ENCODE measurements at places on chromosomes 12 and 14.

GRCh38 chr12:30166006-30166795 lies 382.5 kb upstream of the TMTC1 start:
- no peak overlapping the region for H3K27ac ChIP-seq
- peak; percentile 9 for DNase-seq
- H3K4me1 ChIP-seq = peaks cover 1% of the 10 kb centered on the region
- H3K4me3 ChIP-seq = no peak overlapping the region
- H3K36me3 ChIP-seq = no peaks in the 10 kb centered on the region

GRCh38 chr14:51308866-51309265 lies 68.8 kb downstream of the TMX1 start:
- no peaks in the 10 kb centered on the region for H3K27me3 ChIP-seq
- H3K27ac ChIP-seq = no peak overlapping the region
- H3K36me3 ChIP-seq = no peaks in the 10 kb centered on the region
- peaks cover 6% of the 10 kb centered on the region for H3K4me1 ChIP-seq
- no peak for DNase-seq

- no peak for DNase-seq
- no peaks in the 10 kb centered on the region for H3K27me3 ChIP-seq
- H3K27ac ChIP-seq = peak overlapping the region; percentile 60
- no peak overlapping the region for H3K4me3 ChIP-seq
- H3K4me1 ChIP-seq = no peaks in the 10 kb centered on the region
These were observed 139.9 kb upstream of the KRR1 start for GRCh38 chr12:75651342-75651695.

- no peak overlapping the region for H3K4me3 ChIP-seq
- peaks cover 5% of the 10 kb centered on the region for H3K36me3 ChIP-seq
- peak; percentile 86 for DNase-seq
- no peak overlapping the region for H3K27ac ChIP-seq
These were observed 8.5 kb downstream of the RACGAP1 start for GRCh38 chr12:50016501-50017475.

DNA sequence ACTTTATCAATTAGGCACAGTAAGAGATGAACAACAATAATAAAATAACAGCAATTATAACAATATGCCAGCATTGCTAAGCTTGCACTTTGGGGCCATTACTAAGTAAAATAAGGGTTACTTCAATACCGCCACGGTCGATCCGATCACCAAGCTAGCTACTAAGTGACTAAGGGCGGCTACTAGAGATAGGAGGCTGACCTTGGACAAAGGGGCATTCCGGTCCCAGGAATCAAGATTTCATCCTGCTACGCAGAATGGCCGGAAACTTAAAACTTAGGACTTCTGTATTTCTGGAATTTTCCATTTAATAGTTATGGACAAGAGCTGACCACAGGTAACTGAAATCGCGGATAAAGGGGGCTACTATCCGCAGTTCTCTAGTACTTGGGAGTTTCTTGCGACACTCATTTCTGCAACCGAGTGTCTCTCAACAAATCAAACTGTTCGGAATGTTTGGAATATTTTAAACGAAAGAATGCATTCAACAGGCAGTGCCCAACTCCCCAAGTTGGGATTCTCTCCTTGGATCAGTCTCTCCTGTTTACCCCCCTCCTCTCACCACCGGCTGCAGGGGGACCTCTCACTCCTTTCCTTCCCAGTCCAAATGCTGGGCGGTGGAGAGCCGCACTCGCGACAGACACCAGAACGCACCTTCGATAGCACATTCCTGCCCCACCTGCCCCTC lies 650 bp downstream of the HEBP1 start:
- peak overlapping the region; percentile 86 for H3K4me3 ChIP-seq
- no peak for DNase-seq
- H3K27ac ChIP-seq = no peak overlapping the region
- H3K4me1 ChIP-seq = peaks cover 18% of the 10 kb centered on the region

DNA sequence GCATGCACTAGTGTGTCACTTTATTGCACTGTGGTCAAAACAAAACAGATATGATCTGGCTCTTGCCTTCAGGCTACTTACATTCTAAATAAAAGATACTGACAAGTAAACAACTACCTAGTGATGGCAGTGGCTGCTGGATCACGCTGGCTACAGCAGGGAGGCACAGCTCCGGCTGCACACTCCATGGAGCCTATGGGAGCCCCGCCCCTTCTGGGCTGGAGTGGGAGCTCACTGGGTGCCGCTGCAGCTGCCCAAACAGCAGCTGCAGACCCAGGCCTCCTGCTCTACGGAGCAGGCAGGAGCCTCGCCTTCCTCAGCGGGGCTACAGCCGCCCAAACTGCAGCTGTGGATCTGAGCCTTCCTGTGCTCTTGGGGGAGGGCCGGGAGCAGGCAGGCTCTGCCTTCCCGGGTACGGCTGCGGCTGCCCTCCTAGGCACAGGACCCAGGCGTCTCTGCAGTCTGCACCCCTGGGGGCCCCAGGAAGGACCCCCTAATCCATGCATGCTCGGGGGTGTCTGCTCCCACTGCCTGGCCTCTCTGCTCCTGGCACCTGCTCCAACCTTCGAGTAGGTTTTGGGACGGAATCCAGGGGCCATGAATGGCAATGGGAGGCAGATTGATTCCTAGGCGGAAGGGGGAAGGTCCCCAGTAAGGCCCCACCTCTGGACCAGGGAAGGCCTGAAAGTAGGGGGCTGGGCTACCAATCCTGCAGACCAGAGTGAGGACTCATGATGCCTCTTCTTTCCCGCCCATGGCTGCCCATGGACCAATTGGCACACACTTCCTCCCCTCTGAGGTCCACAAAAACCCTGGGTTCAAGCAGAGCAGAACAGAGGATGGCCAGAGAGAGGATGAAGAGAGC lies 253.1 kb downstream of the ANO6 start:
- H3K27ac ChIP-seq = no peak overlapping the region
- DNase-seq = no peak
- peaks cover 2% of the 10 kb centered on the region for H3K4me1 ChIP-seq
- H3K36me3 ChIP-seq = no peaks in the 10 kb centered on the region
- no peaks in the 10 kb centered on the region for H3K27me3 ChIP-seq

GRCh38 chr14:44113769-44114730 lies 393.0 kb downstream of the FSCB start:
- no peaks in the 10 kb centered on the region for H3K36me3 ChIP-seq
- DNase-seq = no peak
- no peaks in the 10 kb centered on the region for H3K27me3 ChIP-seq
- no peak overlapping the region for H3K27ac ChIP-seq

GRCh38 chr12:51867796-51868428 lies 19.4 kb upstream of the FIGNL2 start:
- no peak for DNase-seq
- peaks cover 32% of the 10 kb centered on the region for H3K4me1 ChIP-seq
- H3K27me3 ChIP-seq = peaks cover 62% of the 10 kb centered on the region
- H3K4me3 ChIP-seq = no peak overlapping the region
- no peak overlapping the region for H3K27ac ChIP-seq

DNA sequence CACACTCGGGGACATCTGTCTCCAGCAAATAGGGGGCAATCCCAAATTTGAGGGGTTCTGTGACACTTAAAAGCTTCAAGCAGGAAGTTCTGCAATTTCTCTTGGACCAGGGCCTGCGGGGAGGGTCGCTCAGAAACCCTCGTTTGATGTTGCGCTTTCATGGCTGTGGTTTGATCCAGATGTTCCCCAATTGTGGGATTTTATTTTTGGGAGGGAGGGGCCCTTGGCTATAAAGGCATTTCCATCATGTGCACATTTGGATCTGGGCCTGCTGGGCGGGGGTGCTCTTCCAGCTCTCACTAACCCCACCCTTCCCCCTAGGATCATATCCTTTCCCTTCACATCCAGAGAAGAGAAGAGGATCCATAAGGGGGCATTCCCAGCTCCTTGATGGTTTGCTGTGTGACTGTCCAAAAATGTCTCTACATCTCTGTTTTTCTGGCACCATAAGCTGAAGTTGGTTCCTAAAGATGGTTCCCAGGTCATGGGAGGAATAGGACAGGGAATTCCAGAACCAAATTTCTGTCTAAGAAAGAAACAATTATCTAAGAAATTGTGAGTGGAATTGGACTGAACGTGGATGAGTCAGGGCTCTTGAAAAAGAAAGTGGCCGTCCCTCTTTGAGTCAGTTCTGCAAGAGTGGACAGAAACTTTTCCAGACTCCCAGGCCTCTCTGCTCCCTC lies 47.2 kb downstream of the SMUG1 start:
- peak overlapping the region; percentile 73 for H3K4me3 ChIP-seq
- no peak for DNase-seq

GRCh38 chr12:87943762-87944161 lies 85.4 kb downstream of the C12orf50 start:
- H3K4me1 ChIP-seq = no peaks in the 10 kb centered on the region
- no peak overlapping the region for H3K4me3 ChIP-seq
- no peaks in the 10 kb centered on the region for H3K27me3 ChIP-seq
- no peak overlapping the region for H3K27ac ChIP-seq
- no peaks in the 10 kb centered on the region for H3K36me3 ChIP-seq
- no peak for DNase-seq

- H3K4me3 ChIP-seq = peak within 1 kb of the TSS; percentile 92
- H3K4me1 ChIP-seq = peaks cover 3% of the 10 kb centered on the region
These were observed at the start of gene RASSF8 for GRCh38 chr12:25958428-25959070. TSS of gene RASSF8 (plus strand) at chr12:25958682. CDS start at chr12:26055344, 96,662 bp downstream.

- DNase-seq = peak; percentile 89
- no peaks in the 10 kb centered on the region for H3K27me3 ChIP-seq
- H3K27ac ChIP-seq = peak overlapping the region; percentile 16
- H3K4me1 ChIP-seq = peaks cover 15% of the 10 kb centered on the region
- H3K36me3 ChIP-seq = no peaks in the 10 kb centered on the region
These were observed 12.5 kb upstream of the RCOR1 start for GRCh38 chr14:102579696-102580549.

- peaks cover 4% of the 10 kb centered on the region for H3K4me1 ChIP-seq
- no peak overlapping the region for H3K4me3 ChIP-seq
- DNase-seq = no peak
- no peak overlapping the region for H3K27ac ChIP-seq
- no peaks in the 10 kb centered on the region for H3K36me3 ChIP-seq
These were observed 38.1 kb downstream of the DUSP6 start for GRCh38 chr12:89314060-89314761.

- no peak overlapping the region for H3K4me3 ChIP-seq
- no peaks in the 10 kb centered on the region for H3K36me3 ChIP-seq
- H3K27me3 ChIP-seq = no peaks in the 10 kb centered on the region
- H3K27ac ChIP-seq = no peak overlapping the region
- DNase-seq = no peak
These were observed 254.2 kb downstream of the ACSS3 start for GRCh38 chr12:81332054-81332453.

DNA sequence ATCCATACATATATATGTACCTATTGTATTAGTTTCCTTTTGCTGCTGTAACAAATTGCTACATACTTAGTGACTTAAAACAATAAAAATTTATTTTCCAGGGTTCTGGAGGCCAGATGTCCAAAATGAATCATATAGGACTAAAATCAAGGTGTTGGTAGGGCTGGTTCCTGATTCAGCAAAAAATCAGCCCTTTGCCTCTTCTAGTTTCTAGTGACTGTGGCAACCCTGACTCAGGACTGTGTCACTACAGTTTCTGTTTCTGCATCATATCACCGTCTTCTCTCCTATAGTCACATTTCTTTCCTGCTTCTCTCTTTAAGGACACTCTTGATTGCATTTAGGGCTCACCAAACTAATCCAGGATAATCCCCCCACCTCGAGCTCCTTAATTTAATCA lies 386.3 kb upstream of the TBX3 start:
- H3K36me3 ChIP-seq = no peaks in the 10 kb centered on the region
- no peaks in the 10 kb centered on the region for H3K4me1 ChIP-seq
- no peaks in the 10 kb centered on the region for H3K27me3 ChIP-seq
- H3K27ac ChIP-seq = no peak overlapping the region
- no peak overlapping the region for H3K4me3 ChIP-seq
- no peak for DNase-seq

DNA sequence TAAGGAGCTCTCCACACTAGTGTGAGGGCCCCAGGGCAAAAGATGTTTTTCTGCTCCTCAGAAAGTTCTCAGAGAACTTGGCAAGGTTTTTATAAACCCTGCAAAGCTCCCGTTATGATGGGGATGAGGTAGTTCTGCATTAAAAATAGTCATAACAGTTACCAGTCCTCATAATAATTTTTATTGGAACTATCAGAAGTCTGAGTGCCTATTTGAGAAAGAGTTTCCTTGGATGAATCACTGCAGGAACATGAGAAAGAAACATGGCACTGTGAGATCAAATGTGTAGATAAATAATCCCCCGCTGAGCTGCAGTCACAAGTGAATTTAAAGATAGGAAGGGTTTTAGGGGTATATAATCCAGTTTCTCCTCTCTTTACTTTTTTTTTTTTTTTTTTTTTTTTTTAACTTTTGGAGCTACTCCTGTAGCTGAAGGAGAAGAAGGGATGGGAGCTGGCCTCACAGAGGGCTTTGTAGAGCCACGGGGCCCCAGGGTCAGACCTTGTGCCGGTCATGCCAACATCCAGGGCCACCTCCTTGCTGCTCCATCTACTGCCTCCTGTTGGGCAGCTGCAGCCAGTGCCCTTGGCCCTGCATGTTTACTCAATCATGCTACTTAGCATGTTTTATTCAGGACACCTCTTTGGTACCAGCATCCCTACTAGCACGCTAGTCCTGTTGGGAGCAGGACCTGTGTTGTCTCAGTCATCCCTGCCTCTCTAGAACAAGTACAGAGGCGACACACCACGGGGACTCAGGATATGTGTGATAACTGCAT lies 39.5 kb downstream of the EVL start:
- H3K4me1 ChIP-seq = peaks cover 9% of the 10 kb centered on the region
- DNase-seq = no peak
- peaks cover 15% of the 10 kb centered on the region for H3K36me3 ChIP-seq
- no peaks in the 10 kb centered on the region for H3K27me3 ChIP-seq

DNA sequence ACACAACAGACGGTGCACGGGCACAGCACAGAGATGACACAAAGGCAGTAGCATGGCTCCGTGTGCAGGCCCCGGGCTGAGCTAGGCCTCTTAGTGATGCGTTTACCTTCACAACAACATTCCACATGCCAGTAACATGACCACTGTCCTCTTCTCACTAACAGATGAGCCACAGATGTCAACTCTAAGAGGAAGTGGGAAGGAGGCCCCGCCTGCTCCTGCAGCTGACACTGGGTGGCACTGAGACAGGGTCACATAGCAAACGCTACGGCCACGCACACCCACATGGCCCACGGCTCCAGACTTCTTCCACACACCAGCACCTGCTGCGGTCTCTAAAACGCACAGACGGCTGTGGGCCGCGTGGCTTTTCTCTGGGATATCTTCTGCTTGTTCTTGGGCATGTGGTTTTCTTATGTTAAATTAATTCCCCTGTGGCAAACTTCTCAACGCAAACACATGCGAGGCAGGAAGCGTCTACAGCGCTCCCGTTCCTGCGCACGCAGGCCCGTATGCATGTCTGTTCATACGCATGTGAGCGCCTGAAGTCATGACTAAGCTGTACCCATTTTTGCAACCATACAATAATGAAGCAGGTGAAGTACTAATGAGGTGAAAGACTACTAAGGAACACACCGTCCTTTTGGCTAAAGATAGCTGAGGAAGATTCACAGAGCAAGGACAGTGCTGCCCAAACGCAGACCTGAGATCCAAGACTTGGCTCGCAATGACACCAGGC lies 26.8 kb downstream of the AMN start:
- peak; percentile 62 for DNase-seq
- H3K4me3 ChIP-seq = no peak overlapping the region
- H3K27ac ChIP-seq = no peak overlapping the region
- no peaks in the 10 kb centered on the region for H3K27me3 ChIP-seq
